GOT3 (cell line): ENCODE measurements at places on chromosomes 6 and 20.

DNA sequence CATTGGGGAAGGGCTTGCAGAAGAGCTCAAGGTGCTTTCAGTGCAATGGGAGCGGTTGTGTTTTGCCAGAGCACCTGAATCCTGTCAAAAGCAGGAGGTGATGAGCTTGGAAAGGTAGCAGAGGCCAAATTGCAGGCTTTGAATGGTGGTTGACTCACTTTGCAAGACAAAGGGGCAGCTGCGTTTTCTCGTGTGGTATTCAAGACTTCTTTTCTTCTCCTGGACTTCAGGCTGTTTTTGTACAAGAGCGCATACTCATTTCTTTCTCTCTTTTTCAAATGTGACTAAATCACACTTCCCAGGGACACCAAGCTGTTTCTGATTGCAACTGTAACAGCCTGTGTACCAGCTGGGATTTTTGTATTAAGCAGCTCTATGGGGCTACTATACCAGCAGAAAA, 32.3 kb downstream of the GHRH start:
- DNase-seq: no peak

DNA sequence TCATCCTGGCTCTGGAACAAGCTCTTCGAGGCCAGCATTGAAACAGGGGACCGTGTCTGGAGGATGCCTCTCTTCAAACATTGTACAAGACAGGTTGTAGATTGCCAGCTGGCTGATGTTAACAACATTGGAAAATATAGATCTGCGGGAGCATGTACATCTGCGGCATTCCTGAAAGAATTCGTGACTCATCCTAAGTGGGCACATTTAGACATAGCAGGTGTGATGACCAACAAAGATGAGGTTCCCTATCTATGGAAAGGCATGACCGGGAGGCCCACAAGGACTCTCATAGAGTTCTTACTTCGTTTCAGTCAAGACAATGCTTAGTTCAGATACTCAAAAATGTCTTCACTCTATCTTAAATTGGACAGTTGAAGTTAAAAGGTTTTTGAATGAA, 3.6 kb upstream of the CDKN1A start:
- no peak for DNase-seq

- no peak for DNase-seq
Observed at GRCh38 chr6:115570331-115570730, 490.4 kb downstream of the FRK start.

- peak; percentile 83 for DNase-seq
Observed at GRCh38 chr6:35468181-35468979, at the start of gene RPL10A. Gene RPL10A, plus strand, starts transcription at chr6:35468401. Its CDS starts 34 bp downstream, at chr6:35468435.

GRCh38 chr6:21037453-21037852, 503.2 kb downstream of the CDKAL1 start:
- no peak for DNase-seq

GRCh38 chr20:34040300-34040995, 46.7 kb downstream of the RALY start:
- no peak for DNase-seq

DNA sequence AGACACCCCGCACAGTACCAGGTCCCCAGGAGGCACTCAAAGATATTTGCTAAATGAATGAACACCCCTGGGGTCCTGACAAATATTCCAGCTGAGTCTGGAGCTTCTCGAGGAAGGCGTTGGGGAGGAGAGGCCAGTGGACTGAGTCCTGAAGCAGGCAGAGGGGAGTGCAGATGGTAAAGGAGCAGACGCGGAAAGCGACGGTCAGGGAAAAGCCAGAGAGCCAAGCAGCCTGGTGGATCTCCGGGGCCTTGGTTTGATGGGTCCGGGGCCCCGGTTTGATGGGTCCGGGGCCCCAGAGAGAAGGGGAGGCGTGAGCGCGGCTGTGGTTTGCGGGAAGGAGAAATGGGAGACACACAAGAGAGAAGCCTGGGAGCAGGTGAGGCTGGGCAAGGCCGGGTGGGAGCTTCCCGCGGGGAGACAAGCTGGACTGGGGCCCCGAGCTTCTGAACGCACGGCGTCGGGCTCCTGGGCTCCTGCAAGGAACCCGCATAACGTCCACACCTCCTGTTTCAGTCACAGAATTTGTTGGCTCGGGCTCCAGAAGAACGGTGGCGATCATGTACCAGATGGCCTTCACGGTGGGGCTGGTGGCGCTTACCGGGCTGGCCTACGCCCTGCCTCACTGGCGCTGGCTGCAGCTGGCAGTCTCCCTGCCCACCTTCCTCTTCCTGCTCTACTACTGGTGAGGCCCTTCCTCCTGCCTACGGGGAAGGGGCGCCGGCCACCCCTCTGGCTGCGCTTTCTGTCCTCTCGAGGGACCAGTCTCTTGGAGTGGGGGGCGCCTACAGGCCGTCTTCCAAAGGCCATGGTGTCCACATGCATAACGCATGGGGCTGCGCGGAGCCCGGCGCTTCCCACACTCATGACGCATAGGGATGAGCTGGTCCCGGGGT, 12.1 kb downstream of the SLC22A1 start:
- DNase-seq: no peak

DNA sequence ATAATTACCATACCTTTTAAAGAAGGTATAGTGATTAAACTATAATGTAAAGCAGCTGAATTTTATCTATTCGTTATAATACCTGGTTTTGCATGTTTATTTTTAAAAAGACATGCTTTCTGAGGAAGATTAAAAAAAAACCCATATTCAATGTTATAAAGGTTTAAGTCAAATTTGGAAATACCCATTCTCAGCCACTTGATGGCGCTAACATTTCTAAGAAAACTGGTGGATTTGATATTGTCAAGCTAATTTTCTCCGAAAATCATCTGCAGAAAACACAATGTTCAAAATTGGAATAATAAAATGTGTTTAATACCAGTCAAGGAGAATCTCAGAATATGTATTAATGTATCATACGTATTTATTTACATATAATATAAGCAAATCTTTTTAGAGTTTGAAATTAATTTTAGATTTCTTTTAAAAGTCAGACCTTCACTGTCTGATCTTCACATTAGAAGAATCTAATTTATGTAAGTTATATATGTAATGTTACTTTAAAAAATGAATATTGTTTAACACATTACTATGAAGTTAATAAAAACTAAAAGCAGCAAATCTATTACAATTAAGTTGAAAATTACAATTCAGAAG, 35.0 kb downstream of the SHPRH start:
- no peak for DNase-seq

- DNase-seq: peak; percentile 78
Observed at GRCh38 chr6:73519926-73520687, 725 bp downstream of the EEF1A1 start.

- no peak for DNase-seq
Observed at GRCh38 chr6:145012039-145012662, 723.2 kb downstream of the EPM2A start.

DNA sequence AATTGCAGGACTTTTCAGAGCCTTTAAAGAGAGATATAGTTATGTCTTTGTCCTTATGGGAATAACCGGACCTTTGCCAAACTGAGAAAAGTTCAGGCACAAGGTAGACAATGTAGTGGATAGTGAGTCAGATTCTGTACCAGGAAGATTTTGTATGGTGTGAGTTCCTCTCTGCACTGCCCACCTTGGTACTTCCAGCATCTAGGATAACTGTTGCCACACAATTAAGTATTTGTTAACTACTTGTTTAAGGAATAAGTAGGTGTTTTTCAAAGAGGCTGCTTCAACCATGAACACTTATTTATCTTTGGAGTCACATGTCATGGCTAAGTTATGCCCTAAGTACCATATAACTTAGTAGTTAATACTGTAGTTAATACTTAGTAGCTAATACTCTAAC, 131.8 kb upstream of the DOK5 start:
- no peak for DNase-seq

DNA sequence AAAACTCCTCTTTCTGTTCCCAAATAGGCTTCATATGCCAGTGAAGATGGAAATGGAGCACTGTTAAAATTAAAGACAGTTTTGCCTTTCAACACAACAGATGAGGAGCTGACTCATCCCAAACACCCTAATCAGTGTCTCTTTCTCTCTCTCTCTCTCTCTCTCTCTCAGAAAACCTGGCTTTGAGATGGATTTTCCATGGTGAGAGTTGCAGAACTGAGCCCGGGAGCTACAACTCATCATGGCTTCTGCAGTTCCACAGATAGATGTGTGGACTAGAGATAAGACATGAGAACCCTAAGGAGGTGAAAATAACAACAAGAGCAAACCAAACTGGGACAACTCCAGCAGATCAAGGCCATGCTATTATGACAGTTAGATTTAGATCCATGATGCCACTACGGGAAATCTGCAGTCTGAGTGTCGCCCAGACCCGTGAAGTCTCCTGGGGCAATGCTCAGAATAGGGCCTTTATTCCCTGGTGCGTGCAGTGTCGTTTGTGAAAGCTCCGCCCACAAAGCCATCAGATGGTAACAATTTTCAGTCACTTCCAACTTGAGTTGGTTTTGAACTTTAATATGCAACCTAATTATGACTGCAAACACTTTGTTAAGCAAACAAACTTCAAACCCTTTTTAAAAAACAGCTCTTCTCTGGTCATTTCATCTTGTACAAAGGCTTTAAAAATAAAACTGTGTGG, 338.2 kb upstream of the PREP start:
- DNase-seq: no peak

GRCh38 chr6:149061930-149062329, 255.6 kb upstream of the TAB2 start:
- no peak for DNase-seq

DNA sequence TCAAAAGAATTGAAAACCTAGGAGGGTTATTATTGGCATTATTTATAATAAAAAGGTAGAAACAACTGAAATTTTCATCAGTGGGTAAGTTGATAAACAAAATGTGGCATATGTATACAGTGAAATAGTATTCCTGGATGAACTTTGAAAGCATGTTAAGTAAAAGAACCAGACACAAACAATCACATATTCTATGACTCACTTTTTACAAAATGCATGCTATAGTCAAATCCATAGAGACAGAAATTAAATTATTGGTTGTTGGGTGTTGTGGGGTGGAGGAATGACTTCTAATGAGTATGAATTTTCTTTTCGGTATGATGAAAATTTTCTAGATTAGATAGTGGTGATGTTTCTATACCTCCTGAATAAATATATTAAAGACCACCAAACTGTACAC, 94.6 kb downstream of the LRRC1 start:
- DNase-seq: no peak

DNA sequence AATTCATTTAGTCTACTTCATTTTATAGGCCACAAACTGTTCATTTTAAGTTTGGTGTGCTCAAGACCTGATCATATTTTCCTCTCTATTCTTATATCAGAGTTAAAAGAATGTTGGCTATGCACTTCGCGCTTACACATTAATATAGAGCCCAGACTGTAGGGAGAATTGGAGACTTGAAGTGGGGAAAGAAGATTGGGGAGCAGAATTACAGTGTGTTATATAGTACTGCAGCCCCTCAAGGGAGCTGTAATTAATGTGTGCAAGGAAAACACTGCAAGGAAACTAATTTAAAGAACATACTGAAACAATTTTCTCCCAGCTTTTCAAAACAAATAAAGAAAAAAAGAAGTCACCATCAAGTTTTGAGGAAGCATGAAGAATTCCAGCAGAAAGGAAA, 572.7 kb upstream of the FLRT3 start:
- no peak for DNase-seq

GRCh38 chr6:1055015-1055921, 256.6 kb upstream of the FOXQ1 start:
- DNase-seq: no peak

- DNase-seq: no peak
Observed at GRCh38 chr6:28347119-28347518, 2.6 kb upstream of the ZKSCAN3 start.

- DNase-seq: no peak
Observed at GRCh38 chr20:32024683-32025295, 14.6 kb downstream of the CCM2L start.

- no peak for DNase-seq
Observed at GRCh38 chr6:14489445-14489844, 371.9 kb downstream of the CD83 start.

DNA sequence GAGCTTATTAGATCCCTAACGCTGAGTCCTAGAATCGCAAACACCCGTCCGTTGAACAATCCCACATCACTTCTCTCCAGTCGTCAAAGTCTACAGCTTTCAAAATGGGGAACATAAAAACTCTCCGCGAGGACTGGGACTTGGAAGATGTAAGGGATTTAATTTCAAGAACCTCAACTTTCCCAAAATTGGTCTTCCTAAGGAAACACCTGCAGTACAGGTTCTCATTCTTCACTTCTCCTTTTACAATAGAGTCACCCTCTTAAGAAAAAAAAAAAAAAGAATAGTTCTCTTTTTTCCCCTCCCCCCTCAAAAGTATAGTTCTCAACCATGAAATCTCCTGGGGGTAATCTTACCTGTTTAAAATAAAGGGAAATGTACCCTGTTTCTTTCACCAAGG, 6.6 kb upstream of the ZBTB22 start:
- no peak for DNase-seq

GRCh38 chr20:3995067-3995748, 20.1 kb downstream of the RNF24 start:
- DNase-seq: no peak

GRCh38 chr20:8310618-8311017, 178.6 kb downstream of the PLCB1 start:
- DNase-seq: no peak

DNA sequence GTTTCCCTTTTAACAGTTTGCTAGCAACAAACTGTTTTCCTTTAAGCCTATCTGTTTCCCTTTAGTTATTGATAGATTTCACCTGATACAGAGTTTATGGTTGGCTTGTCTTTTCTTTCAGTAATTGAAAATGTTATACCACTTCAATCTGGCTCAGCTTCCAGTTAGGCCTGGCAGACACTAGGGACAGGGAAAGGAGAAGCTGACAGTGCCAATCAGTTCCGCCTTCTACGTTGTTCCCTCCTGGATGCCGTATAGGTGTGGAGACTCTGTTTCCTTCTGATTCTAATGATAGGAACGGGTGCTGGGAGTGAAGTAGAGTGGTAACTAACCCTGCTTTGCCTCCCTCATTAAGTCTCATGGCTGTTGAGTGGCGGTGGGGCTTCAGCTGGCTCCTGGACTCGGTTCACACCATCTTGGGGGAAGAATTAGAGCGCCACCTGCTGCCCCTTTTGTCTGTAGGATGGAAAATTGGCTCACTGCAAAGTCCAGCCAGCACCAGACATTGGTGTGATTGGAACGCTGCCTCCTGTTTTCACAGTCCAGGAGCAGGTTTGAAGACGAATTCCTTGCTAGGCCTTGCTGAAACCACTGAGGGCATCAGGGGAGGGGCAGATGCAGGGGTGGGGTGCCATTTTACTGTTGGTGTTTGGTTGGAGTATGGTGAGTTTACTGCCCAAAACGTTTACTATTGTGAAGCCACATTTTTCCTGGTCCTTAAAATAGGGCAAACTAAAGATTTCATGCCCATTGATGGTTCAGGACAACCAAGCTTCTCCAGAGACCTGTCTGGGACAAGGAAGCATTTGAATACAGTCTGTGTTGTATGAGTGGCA, 1729.5 kb downstream of the GRIK2 start:
- DNase-seq: no peak

DNA sequence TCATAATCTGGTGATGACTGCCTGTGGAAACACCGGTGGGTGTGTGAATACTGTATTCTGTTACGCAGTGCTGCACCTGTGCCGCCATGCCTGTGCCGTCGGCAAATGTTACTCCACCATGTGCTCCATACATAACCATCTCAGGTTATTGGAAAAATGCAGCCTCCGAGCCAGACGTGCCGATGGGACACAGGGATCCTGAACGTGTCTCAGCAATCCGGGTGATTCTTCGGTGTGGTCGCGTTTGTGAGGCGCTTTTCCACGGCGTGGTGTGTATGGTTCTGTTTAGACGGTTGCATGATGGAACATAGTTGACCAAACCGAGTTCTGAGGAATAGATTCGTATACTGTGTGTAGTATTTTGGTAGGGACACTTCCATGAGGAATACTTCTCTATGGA, 130.3 kb downstream of the SMOC2 start:
- DNase-seq: no peak

GRCh38 chr6:87494761-87495422, 22.1 kb downstream of the SLC35A1 start:
- no peak for DNase-seq
